ENCODE measurements at places on chromosomes 16 and 17.

- no peak for DNase-seq
Observed at GRCh38 chr17:11882716-11883115, 114.6 kb downstream of the ZNF18 start.

DNA sequence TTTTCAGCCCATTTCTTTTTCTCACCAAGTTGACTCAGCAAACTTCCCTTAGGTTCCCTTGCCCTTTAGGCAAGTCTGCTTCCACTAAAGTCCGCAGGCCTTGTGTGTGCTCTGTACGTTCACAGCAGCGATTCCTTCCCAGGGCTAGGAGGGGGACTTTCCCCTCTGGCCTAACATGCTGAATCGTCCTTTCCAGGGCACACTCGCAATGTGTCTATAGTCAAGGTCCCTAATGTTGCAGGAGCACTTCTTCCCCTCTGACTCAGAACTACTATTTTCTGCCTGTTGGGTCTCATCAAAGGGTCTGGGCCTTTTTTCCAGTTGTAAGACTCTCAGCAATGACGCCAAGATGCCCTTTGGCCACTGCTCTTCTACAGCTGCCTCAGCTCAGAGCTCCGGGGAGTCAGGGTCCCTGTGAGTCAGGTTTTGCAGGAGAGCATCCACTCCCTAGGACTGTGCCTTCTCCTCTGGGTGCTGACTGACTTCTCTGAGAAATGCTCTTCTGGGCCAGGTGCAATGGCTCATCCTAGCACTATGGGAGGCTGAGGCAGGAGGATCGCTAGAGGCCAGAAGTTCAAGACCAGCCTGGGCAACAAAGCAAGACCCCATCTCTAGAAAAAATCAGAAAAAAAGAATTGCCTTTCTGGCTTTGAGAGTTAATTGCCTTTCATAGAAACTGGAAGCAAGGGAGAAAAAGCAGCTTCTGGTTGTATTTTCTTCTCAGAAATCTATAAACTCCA lies 64.4 kb upstream of the TBX2 start:
- no peak for DNase-seq

DNA sequence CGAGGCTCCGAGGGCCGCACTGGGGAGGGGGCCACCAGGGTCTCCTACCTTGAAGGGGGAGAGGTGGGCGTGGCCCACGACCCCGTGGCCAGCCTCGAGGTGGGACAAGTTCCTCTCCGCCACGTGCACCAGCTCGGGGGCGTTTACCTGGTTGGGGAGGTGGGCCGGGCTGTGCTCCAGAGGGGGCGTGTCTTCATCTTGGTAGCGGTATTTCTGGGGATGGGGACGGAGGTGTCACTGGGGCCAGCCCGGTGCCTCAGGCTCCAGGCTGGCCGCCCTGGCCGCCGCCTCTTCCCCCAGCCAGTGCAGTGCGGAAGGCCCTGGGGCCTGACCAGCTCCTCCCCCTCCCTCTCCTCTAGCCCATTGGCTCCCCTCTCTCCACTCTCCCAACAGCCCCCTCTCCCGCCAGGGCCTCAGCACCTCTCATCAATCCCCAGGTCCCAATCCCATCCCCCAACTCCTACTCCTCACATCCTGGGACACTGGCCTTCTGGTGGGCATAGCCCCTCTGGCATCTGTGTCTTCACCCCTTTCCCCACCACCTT lies 11.5 kb downstream of the DLG4 start:
- no peak for DNase-seq

- DNase-seq = no peak
Observed at GRCh38 chr16:48676836-48677235, 66.9 kb upstream of the N4BP1 start.

DNA sequence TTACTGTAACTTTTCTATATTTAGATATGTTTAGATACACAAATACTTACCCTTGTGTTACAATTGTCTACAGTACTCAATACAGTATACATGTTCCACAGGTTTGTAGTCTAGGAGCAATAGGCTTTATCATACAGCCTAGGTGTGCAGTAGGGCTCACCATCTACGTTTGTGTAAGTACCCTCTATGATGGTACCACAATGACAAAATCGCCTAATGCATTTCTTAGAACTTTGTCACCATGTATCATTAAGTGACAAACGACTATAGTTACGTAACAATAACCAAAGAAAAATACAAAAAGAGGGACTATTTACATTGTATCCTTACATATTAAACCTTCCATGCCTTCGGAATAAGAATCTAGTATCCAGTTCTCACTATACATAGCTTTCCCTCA lies 8.0 kb downstream of the STAT5B start:
- no peak for DNase-seq

All from OCI-LY7 (cell line).